SHP77 (cell line): ENCODE measurements at places on chromosomes 13 and 19.
A peak's percentile ranks its signal among the peaks of the same experiment; 100 is the strongest.

DNA sequence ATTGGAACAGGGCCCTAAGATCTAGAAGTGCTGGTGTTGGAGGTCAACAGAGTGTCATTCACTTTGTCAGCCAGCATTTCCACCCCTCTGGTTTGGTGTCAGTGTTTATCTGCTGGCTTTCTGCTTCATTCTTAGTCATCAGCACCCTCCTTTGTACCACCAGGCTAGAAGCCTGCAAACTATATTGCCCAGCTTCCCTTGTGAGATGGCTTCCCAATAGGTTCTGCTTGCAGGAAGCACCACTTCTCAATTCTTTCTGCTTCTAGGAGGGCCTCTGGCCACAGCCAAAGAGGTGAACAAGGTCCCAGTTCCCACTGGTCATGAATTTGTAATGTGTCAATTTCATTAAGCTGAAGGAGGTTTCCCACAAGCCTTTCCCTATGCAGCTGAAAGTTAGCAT lies 36.4 kb upstream of the CALM3 start:
- no peak for DNase-seq

- no peak for DNase-seq
Observed at GRCh38 chr13:86572115-86572514, 772.9 kb upstream of the SLITRK6 start.

GRCh38 chr13:112064222-112064621 lies 2.7 kb upstream of the SOX1 start:
- DNase-seq: no peak

- no peak for DNase-seq
Observed at GRCh38 chr19:53991224-53992113, at the start of gene CACNG6. Gene CACNG6, plus strand, starts transcription at chr19:53991637. Its CDS starts 1,241 bp downstream, at chr19:53992878.

DNA sequence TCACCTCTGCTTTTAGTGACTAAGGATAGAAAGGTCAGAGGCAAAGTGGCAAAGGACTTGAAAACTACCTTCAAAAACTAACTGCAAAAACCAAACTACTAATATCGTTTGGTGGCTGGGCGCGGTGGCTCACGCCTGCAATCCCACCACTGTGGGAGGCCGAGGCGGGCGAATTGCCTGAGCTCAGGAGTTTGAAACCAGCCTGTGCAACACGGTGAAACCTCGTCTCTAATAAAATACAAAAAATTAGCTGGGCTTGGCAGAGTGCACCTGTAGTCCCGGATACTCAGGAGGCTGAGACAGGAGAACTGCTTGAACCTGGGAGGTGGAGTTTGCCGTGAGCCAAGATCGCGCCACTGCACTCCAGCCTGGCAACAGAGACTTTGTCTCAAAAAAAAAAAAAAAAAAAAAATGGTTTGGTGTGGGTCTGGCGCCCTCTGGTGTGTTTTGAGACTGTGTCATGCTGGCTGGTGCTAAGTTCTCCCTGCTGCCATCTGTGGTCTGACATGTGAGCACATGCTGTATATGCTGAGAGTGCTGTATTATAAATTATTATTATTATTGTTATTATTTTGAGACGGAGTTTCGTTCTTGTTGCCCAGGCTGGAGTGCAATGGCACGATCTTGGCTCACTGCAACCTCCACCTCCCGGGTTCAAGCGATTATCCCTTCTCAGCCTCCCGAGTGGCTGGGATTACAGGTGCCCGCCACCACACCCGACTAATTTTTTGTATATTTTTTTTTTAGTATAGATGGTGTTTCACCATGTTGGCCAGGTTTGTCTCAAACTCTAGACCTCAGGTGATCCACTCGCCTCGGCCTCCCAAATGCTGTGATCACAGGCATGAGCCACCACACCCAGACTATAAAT lies 36.0 kb upstream of the RNF17 start:
- DNase-seq: peak; percentile 65
